Amniotic stem cell (primary cell): ENCODE measurements at places on chromosomes 16 and 17.

DNA sequence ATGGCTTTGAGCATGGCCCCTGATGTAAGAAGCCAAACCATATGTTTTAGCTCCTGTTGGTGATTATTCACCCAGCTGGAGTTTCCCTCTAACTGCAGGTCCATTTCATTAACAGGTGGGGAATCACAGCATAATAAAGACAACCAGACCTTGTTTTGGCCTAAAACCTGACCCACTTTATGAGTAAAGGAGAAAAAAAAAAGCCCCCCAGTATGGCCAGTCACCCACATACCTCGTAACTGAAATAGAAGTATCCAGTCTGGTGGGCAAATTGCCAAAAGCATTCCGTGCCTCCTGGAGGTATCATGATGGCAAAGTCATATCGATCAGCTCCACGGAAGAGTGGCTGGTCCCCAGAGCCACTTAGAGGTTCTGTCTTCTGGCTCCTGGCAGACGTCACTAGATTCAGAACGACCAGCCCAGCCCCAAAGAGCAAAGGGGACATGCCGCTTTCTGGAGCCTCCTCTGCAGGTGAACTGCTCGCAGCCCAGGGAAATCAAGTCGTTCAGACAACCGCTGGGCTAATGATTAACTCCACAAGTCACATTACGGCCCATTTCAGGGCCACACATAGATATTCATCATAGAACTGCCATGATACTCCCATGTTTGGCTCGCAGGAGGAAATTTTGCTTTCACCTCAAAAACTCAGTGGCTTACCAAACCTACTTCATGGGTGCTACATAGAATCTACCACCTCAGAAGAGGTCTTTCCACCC is at the start of gene TMED6:
Gene TMED6 (minus strand): TSS at position 478 of the 719 bp plus-strand sequence. CDS start 33 bp downstream, at position 445.
- no peak for DNase-seq

DNA sequence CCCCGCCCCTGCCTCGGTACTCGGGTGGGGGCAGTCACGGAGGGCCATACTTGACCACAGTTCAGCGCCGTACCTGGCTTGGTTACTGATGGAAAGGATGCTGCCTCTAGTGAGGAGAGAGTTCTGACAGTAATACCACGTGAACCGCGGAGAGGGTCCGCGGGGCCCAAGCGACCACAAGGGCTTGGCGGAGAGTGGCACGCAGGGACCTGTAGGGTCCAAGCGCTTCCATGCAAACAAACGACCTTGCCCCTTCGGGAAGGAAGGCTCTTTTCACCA is 9.2 kb downstream of the KDM6B start:
- DNase-seq, result no peak

DNA sequence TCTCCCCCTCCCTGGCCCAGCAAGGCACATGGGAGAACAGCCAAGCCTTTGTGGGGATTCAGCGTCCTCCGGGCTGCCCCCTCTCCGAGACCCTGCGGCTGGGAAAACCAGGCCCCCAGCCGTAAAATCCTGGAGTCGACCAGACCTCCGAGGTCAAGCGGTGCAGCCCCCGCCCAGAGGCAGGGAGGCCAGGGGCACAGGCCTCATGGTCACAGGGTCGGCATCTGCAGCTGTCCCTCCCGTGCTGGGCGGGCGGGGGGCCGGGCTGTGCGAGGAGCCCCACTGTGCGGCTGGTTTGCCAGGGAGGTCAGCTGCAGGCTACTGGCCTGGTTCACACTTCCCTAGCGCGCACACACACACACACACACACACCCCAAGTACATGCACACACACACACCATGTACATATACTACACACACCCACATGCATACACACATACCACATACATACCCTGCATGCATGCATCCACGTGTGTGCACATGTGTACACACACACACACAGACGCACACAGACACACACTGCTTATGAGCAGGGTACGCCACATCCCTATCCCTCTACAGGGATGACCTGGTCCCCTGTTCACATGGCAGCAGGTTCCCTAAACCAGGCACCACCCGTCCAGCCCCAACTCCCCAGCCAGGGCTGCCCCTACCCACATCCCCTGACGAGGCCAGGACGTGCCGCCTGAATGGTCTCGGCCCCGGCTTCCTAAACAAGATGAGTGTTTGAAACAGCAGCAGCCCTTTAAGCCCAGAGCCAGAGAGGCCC is 108.9 kb upstream of the CIBAR2 start:
- no peak for DNase-seq

GRCh38 chr17:65022751-65023700 is 33.5 kb downstream of the GNA13 start:
- DNase-seq, result no peak

DNA sequence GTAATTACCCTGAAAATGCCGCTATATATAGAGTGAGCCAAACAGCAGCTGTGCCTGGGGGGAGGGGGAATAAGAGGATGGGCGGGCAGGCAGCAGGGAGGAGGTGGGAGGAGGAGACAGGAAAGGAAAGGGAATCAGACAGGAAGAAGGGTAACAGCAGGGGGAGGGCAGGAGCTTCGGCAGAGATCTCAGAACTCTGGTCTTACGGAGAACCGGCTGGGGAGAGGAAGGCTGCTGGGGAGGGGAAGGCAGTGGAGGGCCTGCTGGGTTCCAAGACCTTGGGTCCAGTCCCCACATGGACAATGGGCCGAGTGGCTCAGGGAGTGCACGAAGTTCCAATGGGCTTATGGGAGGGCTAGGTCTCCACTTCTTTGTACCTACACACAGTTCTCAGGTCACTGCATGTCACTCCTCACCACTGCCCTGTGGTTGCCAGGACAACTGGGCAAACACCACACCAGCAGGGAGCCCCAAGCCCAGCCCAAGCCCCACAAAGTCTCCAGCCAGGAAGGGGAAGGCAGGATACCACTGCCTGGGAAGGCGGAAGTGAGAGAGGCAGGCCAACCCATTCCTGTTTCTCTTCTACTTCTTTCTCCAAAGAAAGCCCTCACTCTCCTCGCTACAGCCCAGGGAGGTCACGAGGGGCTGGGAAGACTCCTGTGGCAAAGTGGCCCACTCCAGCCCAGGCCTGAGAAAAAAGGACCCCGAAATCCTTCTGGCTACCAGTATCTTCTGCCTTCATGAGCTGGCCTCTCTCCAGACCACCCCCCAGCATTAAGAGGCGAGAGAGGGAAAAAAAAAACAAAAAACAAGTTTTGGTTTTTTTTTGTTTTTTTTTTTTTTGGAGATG is 25.3 kb downstream of the G6PC3 start:
- DNase-seq, result peak; percentile 55

GRCh38 chr16:9836118-9836736 is 346.0 kb downstream of the GRIN2A start:
- no peak for DNase-seq

GRCh38 chr16:89737341-89738071 is 16.2 kb downstream of the ZNF276 start:
- DNase-seq, result no peak

GRCh38 chr16:9706217-9706836 is 475.9 kb downstream of the GRIN2A start:
- DNase-seq, result no peak

DNA sequence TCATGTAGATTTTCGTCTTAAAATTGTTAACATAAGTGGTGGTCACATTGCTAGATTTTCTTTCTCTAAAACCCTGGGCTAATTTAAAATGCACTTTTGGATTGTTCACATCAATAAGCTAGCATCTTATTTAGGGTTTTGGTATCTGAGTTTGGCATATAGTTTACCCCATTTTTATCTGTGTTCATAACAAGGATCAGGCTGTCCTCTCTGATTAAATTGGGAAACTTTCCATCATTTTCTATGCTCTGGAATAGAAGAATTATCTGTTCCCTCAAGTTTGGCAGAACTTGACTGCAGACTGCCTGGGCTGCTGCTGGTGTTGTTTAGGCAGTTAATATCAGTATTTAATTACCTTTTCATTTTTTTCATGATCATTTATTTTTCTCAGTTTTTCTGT is 1.8 kb downstream of the SPECC1 start:
- no peak for DNase-seq

GRCh38 chr17:74374858-74375257 is 7.6 kb downstream of the GPR142 start:
- no peak for DNase-seq

DNA sequence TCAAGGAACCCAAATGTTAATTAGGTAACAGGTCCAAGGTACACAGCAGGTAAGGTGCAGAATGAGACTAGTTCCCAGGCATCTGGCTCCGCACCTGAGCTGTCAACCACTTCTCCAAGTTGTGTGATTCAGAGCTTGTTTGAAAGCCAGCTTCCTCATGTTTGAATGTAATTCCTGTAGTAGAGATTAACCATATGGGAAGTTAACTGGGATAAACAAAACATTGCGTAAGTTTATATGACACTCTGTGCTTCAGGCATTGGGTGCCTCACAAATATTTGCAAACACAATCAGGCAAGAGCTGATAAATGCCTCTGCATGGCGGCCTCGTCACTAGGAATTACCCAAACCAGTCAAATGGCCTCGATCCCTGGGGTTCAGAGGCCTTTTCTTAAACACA is 27.9 kb upstream of the CPHXL start:
- no peak for DNase-seq

- DNase-seq, result no peak
Measured at GRCh38 chr16:85466989-85467388, 146.1 kb upstream of the GSE1 start.

DNA sequence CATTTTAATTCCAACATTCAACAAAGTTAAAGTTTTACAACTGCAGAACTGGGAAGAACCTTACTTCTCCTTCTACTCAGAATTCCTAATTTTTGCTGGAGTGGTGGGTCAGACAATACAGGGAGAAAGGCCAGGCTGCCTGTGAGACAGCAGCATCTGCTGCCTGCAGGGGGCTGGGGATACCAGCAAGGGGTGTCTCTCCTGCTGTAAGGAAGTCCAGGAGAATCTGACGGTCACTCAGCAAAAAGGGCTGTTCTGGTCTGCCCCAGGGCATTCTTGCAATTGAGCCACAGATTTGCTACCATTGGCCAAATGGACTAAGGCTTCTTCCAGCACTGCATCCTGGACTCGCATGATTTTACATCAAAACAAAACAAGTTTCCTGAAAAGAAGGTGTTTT is 426.6 kb upstream of the CDH11 start:
- DNase-seq, result no peak

GRCh38 chr16:66832661-66833305 is 2.0 kb upstream of the NAE1 start:
- DNase-seq, result no peak

GRCh38 chr16:65116216-65116615 is 5.6 kb downstream of the CDH11 start:
- no peak for DNase-seq
